ENCODE measurements at places on chromosomes 6 and 20.

DNA sequence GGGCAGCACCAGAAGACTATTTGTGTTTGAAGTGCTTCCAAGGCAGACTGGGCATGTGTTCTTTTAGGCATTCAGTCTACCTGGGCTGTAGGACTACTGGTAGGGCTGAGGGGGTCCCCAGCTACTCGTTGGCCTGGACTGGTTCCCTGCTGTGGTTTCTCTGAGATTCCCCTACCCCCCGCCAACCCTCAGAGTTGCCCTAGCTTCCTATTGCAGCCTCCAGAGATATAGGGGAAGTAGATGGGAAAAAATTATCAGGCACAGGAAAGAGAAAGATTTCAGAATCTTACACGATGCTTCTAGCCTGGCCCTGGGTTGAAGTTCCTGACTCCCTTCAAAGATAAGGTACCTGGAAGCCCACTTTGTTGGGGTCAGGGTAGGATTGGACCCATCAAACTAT lies 22.5 kb downstream of the BRPF3 start:
- no peak for DNase-seq

GRCh38 chr6:4889701-4890100 lies 113.5 kb downstream of the CDYL start:
- no peak for DNase-seq

DNA sequence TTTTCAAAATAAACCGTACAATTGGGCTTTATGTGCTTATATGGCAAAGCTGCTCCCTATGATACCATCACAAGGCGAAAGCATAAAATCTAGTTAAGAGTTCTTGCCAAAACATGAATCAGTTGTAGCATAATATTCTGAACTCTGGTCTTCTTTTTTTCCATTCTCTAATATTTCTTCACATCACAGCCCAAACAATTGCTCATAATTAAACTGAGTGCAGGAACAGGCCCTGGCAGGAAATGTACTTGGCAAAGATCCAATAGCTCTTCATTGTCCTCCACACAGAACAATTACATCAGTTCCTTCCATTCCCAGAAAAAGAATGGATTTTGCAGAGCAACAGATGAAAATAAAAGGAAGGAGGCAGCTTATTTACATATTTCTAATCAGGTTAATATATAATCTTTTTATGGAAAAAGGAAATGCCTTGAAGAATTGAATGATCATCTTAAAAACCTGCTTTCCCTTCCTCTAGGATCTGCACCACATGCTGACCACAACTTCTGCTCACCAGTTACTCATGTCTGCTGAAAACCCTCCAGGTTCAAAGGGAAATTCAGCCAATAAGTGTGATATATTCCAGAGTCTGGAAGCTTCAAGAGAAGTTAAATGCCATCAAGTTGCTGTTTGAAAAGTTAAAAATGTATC lies 123.3 kb upstream of the COL21A1 start:
- no peak for DNase-seq

GRCh38 chr6:156851454-156851921 lies 74.3 kb downstream of the ARID1B start:
- no peak for DNase-seq

- DNase-seq, result no peak
These were observed 71.9 kb downstream of the TMEM170B start for GRCh38 chr6:11609324-11610071.

GRCh38 chr6:5457983-5458683 lies 196.8 kb downstream of the FARS2 start:
- no peak for DNase-seq

DNA sequence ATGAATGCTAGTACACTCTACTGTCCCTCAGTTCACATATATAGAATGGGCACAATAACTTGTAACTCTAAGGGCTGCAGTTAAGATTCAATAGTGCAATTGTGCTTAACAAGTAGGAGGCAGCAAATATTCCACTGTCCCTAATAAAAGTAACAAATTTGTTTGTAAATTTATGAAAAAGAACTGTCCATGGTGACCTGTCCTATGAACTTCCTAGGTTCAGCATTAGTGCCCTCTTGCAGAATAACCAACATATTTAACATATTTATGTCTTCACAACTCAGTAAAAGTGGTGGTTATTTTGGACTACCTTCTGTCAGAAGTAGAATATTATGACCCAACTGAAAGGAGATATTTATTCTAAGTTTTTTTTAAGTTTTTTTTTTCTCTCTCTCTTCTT lies 327.8 kb downstream of the CENPW start:
- no peak for DNase-seq

DNA sequence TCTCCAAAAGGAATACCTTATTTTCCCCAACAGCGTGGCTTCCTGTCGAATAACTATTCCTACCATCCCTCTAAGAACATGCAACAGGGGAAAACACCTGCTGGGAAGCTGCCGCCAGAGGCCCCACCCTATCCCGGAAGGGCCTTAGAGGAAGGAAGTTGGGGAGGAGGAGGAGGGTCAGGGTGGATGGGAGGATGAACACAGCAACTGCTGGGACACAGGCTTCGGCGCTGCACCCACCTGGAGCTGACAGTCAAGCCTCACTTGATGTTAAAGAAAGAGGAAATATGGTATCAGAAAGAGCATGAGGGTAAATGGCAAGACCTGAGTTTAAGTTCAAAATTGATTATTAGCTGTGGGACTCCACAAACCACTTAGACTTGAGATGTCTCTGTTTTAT lies 36.5 kb upstream of the RPS6KA2 start:
- no peak for DNase-seq

DNA sequence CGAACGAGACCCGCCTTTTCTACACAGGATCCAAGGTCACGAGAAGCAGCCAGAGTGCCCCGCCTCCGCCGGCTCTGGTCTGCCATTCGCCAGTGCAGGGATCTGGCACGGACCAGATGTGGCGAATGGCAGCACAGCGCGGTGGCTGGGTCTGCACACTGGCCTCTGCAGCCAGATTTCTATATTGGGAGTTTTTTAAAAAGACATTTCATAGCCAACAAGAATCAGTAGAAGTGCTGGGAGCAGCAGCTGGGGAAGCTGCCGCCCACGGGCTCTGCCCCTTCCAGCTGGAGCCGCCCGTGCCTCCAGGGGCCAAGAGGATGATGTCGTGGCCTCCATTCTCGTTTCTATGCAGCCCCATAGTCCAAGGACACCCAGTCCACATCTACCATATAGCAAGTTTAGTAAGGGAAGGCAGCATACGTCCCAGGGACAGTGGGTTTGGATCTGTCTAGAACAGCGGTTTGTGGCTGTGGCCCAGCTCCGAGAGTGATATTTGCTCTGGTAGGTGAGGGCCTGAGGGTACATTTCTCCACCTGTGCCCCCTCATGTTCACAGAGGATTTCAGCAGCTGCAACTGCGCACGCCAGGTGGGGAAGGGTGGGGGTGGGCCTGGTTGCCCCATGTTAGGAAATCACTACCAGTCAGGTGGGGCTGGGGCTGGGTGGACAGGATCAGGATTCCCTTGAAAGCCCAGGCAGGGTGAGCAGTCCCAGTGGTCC lies 333.7 kb downstream of the ZFAND3 start:
- DNase-seq, result no peak

DNA sequence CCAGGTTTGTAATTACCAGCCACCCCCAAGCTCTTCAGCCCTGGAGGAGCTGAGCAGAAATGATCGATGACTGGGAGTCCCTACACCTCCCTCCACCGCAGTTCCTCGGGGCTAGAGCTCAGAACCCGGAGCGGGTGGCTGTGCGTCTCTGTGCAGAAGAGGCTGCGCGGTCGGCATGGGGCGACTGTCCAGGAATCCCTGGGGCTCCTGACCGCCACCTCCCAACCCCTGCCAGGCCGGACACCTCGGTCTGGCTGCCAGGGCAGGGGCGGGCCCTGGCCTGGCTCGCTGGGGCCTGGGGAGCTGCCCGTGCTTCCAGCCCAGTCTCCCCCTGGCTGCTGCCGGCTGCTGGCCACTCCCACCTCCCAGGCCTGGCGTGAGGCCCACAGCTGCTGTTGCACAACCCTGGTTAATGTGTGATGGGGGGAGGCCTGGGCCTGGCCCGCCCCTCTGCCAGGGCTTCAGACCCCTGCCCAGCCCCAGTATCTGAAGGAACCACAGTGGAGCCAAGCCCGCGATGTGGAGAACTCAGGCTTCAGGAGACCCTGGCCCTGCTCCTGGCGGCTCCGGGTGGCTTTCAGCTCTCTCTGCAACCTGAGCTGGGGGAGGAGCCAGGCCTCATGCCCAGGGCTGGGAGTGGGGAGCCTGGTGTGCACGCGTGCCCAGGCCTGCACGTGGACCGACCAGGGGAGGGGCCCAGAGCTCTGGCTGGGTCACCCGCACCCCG lies 1.2 kb downstream of the SLC2A4RG start:
- DNase-seq, result no peak

- DNase-seq, result no peak
These were observed 181.0 kb upstream of the ZNF217 start for GRCh38 chr20:53774461-53775203.

GRCh38 chr6:141482796-141483597 lies 649.7 kb upstream of the GJE1 start:
- no peak for DNase-seq

DNA sequence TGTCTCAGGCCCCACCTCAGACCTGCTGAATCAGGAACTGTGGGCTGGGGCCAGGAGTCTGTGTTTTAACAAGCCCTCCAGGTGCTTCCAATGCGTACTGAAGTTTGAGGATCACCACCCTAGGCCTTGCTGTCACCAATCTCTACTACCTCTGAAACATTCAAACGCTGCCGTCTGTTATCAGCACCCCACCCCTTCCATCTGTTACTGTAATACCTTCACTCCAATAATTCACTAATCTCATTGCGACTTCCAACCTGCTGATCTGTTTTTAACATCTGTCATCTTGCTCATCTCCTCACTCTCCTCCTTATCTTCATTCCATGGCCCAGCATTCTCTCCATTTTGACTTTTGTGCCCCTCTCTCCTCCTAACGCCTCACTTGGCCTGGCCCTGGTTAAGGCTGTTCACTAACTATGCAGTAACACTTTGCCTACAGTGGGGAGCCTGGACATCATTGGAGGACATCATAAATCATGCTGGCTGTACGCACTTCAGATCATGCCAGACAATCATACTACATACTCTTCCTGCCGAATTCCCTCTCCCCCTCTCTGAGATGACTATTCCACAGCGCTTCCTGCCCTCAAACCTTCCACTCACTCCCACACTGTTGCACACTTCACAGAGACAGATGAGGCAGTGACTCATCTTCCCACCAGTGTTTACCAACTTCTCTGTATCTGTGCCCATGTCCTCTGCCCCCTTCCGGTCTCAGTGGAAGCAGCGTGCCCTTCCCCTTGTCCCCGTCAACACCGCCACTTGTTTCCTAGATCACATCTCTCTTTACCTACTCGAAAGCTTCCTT lies 3.0 kb upstream of the GUCA1B start:
- DNase-seq, result no peak
